ENCODE measurements at places on chromosomes 3 and 15.

- no peak for DNase-seq
These were observed 371.7 kb downstream of the ZBTB20 start for GRCh38 chr3:114775395-114775794.

DNA sequence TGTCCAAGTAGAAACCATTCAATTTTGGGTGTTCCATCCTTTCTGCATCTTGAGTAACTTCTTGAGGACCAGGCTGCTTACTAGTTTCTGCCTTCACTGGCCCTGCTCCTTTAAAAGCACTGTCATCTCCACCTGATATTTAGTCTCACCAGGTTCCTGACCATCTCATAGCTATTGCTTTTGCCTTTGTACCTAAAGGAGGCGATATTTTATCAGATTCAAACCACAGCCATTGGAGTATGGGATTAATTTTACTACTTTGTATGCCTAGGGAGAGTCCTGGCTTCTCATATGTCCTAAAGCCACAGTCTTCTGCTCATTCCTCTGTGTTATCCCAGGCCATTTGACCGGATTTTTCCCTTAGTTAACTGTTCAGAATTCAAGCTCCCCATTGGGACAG lies 51.8 kb upstream of the RFX7 start:
- DNase-seq, result no peak

GRCh38 chr3:143585720-143586456 lies 262.4 kb downstream of the SLC9A9 start:
- no peak for DNase-seq

DNA sequence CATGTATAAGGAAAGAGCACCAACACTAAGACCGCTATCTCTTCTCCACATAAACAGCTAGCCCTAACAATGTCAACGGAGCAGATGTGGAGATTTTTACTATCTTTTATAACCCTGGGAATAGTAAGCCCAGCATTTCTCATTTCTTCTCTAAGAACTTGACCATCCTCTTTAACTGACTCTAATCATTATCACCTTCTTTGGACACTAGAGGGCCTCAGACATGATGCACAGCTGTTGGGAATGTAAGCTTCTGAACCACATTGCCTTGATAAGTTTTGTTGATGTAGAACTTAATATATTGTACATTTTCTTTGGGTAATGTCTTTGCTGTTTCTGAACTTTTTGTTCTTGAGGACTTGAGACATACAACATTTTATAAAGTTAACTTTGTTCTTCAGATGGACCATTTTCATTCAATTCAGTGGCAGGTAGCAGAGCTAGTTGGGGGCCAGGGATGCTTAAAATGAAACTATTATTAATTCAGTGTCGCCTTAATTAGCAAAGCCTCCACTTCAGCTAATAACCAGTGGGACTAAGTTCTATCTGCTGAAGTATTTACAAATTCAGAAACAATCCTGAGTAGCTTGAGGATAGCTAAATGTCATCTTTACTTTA lies 9.6 kb upstream of the TAGLN3 start:
- no peak for DNase-seq

DNA sequence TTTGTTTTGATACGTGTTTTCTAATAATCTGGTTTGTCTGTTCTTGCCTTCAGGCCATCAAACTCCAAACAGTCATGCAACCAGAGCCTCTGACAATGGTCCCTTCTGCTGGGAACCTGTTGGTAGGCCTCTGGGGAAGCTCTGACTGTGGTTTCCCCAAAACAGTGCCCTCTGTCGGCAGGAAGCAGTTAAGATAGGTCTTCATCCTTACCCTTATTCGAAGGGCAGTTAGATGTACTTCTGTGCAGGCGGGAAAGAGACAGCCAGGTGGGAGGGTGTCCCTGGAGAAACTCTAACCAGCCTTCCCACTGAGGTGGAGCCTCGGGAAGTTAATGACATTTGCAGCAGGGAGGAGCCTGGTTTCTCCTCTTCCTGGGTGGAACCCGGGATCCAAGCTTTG lies 81.6 kb upstream of the CHMP2B start:
- DNase-seq, result no peak

GRCh38 chr3:115808244-115808643 lies 184.9 kb downstream of the GAP43 start:
- no peak for DNase-seq

DNA sequence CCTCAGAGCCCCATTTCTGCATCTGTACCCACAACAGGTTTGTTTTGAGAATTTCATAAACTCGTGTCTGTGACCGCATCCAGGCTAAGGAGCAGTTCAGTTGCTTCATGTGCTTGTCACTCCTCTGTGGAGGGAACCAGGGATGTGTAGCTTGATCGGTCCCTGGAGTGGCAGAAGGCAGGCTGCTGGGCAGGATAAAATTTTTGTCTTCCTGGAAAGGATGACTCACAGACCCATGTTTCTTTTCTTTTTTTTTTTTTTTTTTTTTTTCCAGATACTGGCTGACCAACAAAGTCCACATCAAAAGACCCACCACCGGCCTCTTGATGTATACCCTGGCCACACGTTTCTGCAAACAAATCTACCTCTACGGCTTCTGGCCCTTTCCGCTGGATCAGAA lies 70.1 kb downstream of the ST8SIA2 start:
- no peak for DNase-seq

DNA sequence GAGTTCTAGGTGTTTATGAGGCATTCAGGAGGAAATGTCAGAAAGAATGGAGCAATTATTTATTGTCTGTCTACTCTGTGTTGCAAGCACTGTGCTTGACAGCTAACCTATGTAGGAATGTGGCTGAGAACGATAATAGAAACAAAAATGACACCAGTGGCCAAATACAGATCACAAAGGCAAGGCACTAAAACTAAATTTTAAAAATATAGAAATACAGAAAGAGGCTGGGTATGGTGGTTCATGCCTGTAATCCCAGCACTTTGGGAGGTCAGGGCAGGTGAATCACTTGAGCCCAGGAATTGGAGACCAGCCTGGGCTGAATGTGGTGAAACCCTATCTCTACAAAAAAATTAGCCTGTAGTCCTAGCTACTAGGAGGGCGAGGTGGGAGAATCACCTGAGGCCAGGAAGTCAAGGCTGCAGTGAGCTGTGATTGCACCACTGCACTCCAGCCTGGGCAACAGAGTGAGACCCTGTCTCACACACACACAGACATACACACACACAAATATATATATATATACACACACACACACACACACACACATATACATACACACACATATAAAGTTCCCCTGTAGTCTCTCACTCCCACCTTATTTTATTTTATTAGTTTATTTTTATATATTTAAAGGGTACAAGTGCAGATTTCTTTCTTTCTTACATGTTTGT lies 6.0 kb downstream of the PRKCI start:
- DNase-seq, result no peak

DNA sequence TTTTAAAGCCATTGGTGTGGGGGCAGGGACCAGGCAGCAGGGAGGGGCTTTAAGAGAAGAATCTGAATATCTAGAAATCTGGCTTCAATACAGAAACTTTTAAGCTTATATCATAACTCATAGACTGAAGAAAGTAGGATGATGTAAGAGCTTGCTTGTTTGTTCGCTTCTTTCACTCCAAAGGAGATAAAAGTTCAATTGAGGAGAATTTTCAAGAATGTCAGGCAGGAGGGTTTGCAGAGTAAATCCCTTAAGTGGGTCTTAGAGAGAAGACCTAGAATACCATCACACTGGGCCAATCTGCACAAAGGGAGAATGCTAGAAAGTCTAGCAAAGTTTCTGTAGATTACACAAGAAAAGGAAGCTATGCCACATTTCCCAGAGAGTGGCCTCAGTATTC lies 4.1 kb upstream of the HLTF start:
- DNase-seq, result no peak

DNA sequence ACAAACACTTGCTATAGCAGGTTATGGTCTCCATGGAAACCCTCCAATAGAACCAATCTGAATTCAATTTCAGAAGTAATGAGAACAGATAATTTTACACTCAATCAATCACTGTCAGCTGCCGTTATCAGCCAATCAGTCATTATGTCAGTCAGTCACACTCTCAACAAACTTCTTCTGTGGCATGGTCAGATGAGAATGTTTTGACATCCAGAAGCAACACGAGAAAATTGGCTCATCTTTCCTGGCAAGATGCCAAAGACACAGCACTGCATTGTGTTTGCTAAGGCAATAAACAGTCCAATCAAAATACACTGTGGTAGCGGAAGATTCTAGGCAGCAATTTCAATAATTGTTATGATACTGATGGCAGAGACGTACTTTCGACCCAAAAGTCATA lies 190.7 kb downstream of the RORA start:
- DNase-seq, result no peak

- DNase-seq, result no peak
These were observed 173.4 kb upstream of the CADPS start for GRCh38 chr3:63048367-63049326.

- no peak for DNase-seq
These were observed 198.5 kb upstream of the GADL1 start for GRCh38 chr3:31092748-31093589.

DNA sequence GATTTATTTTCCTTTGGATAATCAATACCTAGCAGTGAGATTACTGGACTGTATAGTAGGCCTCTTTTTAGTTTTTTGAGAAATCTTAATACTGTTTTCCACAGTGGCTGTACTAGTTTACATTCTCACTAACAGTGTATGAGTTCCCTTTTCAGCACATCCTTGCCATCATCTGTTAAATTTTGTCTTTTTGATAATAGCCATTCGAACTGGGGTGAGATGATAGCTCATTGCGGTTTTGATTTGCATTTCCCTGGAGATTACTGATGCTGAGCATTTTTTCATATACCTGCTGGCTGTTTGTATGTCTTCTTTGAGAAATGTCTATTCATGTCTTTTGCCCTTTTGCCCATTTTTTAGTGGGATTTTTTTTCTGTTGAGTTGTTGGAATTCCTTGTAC lies 210.8 kb downstream of the CGGBP1 start:
- DNase-seq, result no peak

DNA sequence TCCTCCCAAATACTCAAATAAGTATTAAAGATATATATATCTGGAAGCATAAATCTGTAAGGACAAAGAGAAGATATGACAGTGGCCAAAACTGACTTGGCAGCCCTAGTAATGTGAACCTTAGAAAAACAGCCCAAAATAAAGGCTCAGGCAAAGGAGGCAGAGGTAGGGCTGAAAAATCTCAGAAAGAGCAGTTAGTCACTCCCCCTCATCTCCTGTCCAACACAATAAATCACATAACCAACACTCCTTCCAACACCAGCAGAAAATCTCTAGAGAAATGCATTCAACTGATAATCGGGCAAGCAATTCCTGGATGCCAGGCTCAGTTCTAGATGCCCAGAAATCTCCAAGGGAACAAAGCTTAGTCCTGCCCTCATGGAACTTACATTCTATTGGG lies 22.1 kb upstream of the CHRM5 start:
- no peak for DNase-seq

DNA sequence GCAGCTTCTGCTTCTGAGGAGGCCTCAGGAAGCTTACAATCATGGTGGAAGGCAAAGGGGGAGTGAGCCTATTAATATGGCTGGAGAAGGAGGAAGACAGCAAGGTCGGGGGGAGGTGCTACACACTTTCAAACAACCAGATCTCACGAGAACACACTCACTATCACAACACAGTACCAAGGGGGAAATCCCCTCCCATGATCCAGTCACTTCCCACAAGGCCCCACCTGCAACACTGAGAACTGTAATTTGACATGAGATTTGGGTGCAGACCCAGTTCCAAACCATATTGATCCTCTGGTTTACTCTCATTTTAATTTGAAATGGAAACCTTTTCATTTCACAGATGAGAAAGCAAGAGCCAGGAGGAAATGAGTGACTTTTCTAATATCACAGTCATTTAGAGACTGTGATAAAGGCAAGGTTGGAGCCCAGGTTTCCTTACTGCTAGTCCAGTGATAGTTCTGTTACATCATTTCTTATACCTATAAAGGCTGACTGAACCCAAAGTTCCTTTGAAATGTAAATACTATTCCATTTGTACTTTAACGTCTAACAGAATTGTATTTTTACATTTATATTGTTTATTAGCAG lies 105.8 kb upstream of the GAP43 start:
- no peak for DNase-seq

- no peak for DNase-seq
These were observed 101.9 kb upstream of the PLXND1 start for GRCh38 chr3:129708328-129708861.

DNA sequence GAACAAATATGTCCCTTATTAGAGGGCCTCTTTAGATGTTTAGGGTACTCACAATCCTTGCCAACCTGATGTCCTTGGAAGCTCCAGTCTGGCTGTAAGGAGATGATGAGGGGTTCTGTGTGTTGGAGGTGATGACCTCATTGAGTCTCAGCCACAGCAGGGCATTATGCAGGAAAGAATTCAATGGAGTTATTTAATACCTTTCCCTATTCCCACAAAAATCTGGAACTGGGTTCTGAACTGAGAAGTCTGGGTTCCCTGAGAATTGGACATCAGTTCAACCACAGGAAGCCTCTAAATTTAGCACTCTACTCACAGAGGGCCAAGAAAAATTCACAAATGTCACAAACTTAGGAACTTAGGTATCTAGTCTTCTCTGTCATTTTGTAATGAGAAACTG lies 36.9 kb downstream of the SLC35A5 start:
- DNase-seq, result no peak

- no peak for DNase-seq
These were observed 18.9 kb upstream of the TIGIT start for GRCh38 chr3:114274929-114275328.

- no peak for DNase-seq
These were observed 21.3 kb downstream of the VGLL3 start for GRCh38 chr3:86969500-86970189.

DNA sequence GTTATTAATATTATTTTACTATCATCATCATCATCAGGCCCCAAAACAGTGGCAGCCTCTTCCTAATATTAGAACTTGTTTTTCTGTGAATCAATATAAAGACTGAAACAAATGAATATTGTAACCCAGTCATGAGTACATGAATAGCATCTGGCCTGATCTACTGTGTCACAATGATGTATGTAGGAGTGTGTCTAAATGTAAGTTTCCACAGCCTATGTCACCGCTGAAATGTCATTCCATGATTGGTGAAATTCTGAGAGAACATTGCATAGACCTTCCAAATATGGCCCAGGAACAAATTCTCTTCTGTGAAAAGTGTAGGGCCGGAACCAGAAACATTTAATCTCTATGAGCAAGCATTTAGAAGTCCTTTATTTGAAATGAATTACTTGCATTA lies 20.6 kb upstream of the C3orf49 start:
- no peak for DNase-seq

All from Peyer's patch (tissue), 4 donors.